Stimulated activated CD4-positive, alpha-beta T cell treated with anti-CD3 and anti-CD28 coated beads, TNF-alpha, amount 100 ng/mL, for 1 hour (primary cell): ENCODE measurements at places on chromosomes 5 and 9.

DNA sequence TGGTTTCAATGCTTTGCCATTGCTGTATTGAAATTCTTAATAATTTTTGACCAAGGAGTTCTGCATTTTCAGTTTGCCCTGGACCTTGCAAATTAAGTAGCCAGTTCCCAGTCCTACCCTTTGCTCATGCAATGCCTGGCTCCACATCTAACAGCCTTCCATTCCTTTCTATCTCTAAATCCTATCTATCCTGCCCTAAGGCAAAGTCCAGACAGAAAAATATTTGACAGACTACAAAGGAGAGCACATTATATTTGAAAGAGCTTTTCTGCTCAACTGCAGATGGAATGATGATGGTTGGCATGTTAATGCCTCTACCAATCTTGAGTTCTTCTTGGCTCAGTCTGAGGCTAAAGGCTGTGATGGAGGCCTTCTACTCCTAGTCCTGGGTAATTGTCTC lies 15.5 kb downstream of the SLC22A4 start:
- no peak for DNase-seq

DNA sequence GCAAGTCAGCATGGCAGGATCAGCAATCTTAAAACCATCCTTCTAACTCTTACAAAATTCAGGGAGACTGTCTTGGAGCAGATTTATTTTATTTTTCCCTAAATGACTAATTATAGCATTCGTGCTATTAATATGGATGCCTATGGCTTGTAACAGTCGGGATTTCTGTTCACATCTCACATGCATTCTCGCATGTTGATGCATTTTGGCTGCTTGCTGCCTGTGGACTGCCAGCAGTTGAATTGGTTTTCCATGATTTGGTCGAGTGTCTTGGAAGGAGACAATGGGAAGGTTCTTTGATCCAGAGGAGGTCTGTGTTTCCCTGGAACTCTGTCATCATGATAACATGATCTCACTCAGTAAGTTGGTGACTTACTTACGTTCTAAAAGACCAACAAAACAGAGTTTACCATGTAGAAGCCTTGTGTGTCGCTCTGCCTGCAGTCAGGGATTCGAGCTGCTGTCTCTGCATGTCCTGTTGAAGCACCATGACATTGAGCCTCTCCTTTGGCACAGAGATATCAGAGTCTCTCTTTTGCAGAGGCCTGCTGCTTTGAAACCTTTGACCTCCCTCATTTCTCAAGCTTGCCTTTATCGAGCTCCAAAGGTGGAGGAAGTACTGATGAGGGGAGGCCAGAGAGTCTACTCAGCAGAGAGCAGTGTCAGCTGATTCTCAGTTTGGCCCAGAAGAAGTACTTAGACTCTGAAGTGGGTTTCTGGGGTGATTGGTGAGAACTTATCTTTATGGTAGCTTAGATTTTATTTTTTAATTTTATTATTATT lies 82.4 kb downstream of the ARHGAP26 start:
- no peak for DNase-seq

DNA sequence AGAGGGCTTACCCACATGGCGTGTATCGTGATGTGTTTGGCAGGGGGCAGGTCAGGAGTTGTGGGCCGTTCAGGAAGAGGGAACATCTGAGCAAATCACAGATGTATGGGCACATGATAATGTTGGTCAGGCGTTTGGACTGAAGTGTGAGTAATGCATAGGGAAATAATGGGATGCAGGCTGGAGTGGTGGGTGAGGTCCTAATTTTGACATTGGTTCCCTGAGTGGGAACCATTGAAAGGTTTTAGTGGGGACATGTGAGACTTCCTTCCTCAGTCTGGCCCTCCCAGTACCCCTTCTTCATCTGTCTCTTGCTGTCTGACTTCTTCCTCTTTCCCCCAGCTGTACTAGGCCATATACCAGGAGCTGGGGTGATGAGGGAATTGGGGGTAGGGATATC lies 7.6 kb downstream of the OTULIN start:
- DNase-seq, result no peak

DNA sequence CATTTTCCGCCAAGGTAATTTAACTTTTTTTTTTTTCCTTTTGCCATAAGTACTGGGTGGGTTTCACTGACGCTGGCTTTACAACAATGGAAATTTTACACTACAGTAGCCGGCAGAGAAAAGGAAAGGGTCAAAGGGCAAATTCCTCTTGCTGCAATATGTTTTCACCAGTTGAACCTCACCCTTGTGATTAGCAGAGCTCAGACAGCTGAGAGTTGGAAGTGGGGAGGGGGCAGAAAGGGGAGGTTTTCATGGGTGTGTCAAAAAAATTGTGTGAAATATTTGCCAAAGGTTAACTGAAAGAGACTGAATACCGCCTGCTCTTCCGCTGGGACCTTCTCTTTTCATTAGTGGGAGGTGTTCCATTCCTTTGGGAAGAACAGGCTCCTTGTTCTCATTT lies 296.9 kb downstream of the ADAMTS6 start:
- DNase-seq, result no peak

- DNase-seq, result no peak
Observed at GRCh38 chr5:86101966-86102365, 515.8 kb upstream of the COX7C start.

DNA sequence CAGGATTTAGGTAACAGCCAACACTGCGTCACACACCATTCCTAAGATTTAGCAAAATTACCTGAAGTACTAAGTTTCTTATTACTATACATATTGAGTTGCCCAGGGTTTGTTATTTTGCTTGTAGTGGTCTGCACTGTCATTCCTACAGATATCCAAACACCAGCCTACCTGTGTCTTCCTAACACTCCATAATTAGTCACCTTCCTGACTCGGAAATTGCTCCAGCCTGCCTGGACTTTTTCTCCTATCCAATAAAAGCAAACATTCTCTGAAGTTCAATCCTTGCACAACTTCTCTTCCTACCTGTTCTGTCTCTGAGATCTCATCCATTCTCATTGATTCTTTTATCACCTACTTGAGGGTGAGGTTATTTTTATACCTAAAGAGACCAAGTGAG lies 243.9 kb downstream of the NR2F1-AS1 start:
- DNase-seq, result no peak
